Daoy (cell line): ENCODE measurements at places on chromosomes 13 and 19. TPM values are rescaled to one million over a fixed set of nuclear protein-coding genes. Genes with fewer than 3 reads are reported as not detected.

Gene PSG3
- total RNA-seq = not detected in 2 replicates

Gene TEX101
- not detected in 2 replicates for total RNA-seq

Gene ZNF546
- total RNA-seq = 0.60 and 4.8 TPM in 2 replicates

Gene ZNF442
- total RNA-seq = 0.63 and 1.2 TPM in 2 replicates

DNA sequence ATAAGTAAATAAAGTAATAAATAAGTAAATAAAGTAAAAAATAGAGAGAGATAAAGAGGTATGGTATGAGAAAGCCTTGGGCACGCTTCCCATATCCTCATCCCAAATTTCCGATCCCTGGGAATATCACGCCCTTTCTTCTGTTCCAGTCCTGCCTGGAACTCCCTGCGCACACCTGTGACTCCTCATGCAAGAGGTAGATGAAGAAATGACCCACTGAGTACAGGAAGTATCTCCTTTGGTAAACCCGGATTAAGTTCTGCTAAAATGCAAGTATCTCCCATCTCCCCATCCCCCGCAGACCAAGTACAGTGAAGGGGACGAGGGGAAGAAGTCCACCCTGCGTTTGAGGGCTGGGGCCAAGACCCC lies 399 bp upstream of the ZNF136 start:
- no peak for DNase-seq

DNA sequence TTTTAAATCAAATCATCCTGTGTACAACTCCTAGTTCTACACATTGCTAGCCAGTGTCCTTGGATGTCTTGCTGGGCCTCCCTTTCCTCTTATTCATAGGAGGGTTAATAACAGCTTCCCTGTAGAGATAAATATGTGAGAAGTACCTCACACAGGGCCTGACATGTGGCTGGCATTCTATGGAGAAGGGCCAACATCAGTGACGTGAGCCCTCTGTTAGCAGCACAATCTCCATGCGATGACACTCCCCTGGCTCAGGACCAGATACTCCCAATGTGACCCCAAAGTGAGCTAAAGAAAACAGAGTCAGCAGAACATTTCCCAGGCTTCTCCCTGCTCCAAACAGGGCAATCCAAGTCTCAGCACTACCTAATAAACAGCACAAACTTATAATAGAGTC lies 818.4 kb downstream of the DIAPH3 start:
- DNase-seq = no peak

GRCh38 chr13:101317986-101318523 lies 98.3 kb downstream of the NALCN start:
- no peak for DNase-seq

DNA sequence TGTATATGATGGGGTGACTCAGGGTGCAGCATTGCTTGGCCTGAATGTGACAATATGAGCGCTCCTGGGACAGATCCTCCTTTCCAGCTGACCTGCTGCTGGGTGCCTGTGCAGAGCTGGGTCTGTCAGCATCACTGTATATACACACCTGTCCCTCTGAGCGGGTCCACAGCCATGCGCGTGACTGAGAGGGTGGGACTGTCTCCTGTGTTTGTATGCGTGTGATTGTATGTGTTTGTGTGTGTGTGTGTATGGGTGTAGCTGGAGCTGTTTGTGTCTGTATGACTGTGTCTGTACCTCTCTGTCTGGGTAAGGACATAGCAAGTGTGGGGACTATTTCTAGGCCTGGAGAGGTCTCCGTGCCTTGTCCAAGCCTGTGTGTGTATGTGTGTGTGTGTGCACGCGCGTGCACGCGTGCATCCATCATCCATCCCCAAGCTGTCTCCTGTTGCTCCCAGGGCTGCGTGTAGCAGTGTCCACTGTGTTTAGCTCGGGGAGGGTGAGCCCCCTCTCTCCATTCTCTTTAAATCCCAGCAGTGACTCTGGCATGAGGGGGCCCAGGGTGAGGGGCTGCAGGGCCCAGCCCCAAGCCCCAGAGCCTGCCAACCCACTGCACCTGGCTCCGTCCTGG lies 8.3 kb downstream of the IGLON5 start:
- DNase-seq = no peak

- DNase-seq = peak; percentile 35
Measured at GRCh38 chr13:110592665-110593064, 22.7 kb upstream of the NAXD start.

GRCh38 chr19:44204772-44205171 lies 7.6 kb upstream of the ZNF227 start:
- no peak for DNase-seq

DNA sequence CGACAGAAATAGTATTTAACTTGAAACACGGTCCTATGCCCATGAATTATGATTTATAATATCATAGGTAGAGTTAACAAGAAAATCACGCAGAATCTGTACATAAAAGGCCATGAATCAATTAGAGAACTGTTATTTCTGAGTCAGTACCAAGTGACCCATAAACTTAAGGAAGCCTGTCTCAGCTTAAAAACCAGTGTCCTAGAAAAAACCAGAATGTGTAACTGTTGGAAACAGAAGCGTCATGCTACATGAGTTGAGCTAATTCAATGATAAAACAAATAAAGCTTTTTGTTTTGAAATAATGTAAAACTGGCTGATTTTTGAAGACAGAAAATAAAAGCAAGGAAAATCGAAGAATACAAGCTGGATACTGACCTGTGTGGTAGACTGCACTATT lies 34.8 kb upstream of the SGCG start:
- DNase-seq = no peak

GRCh38 chr13:92513672-92514071 lies 712.9 kb upstream of the GPC6 start:
- DNase-seq = no peak

DNA sequence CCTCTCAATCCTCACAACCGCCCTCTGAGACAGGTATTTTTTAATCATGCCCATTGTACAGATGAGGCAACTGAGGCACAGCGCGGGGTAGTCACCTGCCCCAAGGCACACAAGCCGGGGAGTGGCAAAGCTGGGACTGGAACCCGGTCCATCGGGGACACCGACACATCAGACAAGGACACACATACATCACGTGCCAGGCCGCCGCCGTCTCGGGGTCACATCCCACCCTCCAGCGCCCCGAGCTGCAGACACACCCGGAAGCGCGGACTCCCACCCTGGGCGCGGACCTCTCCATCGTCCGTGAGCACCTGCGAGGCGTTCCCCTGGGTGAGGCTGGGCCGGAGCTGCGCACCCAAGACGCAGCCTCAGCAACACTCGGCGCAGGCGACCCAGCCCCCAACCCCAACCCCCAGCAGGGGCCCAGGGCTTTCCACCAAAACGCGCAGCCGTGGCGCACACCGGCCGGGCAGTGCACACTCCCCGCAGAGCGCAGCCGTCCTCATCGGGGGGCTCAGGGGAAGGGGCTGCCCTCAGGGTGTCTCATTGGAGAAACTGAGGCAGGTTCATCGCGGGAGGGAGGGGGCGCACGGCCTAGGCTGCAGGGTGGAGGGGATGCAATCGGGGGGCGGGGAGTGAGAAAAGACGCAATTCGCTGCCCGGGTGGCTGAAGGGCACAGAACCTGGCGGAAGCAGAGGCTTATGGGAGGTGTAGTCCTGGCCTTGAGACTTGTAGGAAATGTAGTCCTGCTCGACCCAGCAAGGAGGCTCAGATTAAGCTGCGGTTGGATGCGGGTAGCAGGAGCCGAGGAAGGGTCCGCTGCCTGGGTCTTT lies 1.9 kb upstream of the LMTK3 start:
- peak; percentile 79 for DNase-seq

- DNase-seq = no peak
Measured at GRCh38 chr13:73000027-73000674, 58.7 kb upstream of the KLF5 start.

DNA sequence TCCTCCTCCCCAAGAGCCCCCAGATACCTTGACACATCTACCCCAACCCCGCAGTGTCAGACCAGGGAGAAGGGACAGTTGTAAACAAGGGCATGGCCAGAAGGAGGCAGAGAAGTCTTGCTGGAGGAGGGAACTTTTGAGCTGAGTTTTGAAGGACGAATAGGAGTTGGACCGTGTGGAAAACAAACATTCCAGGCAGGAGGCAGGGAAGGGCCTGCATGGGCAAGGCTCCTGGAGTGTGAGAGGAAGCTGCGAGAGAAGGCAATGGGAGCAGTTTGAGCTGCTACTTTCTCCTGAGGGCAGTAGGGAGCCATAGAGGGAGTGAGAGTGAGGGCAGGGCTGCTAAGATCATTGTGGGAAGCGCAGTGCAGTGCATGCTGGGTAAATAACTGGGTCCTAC lies 23.3 kb downstream of the IL12RB1 start:
- peak; percentile 25 for DNase-seq

DNA sequence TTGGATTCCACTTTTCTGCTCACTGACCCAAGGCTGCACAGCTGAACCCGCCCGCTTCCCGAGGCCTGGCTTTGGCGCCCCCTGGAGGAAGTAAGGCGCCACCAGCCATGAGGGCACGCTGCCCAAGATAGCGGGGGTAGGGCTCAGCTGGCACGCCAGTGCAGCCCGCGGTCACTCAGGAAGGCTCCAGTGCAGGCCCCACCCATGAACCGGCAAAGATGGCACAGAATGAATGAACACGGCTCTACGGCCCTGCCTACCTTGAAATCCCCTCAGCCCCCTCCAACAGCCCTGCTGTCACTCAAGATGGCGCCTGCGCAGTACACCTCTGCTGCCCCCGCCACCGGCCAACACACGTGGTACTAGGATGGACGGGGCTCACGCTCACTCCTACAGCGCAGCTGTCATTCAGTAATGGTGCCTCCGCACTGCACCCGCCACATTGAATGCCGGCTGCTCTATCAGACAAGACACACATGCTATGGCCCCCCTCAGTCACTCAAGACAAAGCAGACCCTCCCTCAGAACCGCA lies 3.0 kb downstream of the PEG3 start:
- peak; percentile 95 for DNase-seq

- peak; percentile 49 for DNase-seq
Measured at GRCh38 chr19:31334101-31334848, 15.0 kb downstream of the TSHZ3 start.

DNA sequence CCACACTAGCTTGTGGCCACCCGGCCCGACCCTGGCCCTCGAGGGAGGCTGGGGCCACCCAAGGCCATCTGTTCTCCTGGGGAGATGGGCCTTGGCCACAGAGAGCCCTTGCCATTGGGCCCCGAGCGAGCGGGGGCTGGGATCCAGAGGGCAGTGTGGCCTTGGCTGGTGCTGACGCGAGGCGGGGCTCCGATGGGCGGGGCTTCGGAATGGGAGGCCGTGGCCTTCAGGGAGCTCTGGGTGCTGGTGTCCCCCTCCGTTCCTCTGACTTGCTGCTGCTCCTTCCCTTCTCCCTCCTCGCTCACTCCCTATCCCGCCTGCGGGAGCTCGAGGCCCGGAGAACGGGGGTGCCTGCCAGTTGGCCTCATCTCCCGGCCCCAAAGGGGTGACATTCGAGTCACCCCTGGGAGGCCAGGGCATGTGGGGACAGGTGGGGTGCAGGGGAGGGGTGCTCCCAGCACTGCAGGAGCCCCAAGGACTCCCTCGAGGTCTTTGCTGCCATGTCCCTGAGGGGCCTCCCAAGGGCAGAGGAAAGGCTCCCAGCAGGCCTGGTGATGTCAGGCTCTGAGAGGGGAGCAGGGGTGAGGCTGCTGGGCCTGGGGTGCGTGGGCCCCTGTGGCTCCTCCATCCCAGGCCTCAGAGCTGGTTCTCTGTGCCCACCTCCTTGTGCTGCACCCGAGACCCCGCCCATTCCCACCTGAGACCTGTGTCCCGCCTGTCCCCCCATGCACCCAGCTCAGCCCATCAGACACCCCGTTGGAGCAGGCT lies 4.2 kb downstream of the NCLN start:
- DNase-seq = no peak
